ENCODE measurements at places on chromosomes 2 and 18. TPM values are rescaled to one million over a fixed set of nuclear protein-coding genes. Genes with fewer than 3 reads are reported as not detected.
A peak's percentile ranks its signal among the peaks of the same experiment; 100 is the strongest.

- no peak for DNase-seq
These were observed 37.6 kb downstream of the GPR45 start for GRCh38 chr2:105279126-105279525.

DNA sequence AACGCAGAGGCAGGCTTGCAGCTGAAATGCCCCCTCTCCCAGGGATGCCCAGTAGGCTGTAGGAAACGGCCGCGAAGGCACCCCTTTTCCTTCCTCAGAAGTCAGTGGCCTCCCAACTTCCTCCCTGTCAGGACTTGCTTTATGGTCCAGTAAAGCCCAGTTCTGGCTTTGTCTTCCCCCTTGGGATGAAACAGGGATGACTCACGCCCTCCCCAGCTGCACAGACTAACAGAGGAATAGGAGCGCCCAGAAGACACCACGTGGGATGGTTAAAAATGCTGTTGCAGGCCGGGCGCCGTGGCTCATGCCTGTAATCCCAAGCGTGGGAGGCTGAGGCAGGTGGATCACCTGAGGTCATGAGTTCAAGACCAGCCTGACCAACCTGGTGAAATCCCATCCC, 6.9 kb downstream of the CREG2 start:
- DNase-seq, result peak; percentile 89

DNA sequence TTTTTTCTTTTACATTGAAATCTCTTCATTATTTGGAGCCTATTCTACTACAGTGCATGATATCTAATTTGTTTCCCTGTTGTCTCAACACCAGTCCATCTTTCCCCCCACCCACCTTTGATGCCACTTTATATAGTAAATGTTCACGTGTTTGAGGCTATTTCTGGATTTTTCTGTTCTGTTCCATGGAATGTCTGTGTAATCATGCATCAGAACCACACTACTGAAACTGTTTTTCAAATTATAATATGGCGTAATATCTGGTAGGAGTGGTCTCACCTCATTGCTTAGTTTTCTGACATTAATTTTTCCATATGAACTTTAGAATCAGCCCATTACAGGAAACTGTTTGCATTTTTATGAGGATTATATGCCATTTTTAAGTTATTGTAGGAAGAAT, 19.1 kb upstream of the NARS1 start:
- no peak for DNase-seq

DNA sequence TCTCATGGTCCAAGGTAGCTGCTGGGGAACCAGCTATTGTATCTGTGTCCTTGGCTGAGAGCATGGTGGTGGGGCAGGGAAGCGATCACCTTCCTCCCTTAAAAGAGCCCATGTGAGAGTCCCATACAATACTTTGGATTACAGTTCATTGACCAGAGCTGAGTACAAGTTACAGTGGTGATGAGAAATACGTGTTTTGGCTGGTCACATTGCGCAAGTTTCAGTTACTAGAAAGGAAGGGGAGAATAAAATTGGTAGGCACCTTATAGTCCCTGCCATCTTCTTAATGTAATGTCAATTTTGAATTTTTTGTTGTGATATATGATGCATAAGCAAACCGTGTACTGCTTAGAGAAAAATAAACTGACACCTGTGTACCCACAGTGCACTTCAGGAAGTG, 67.7 kb downstream of the ZNF407 start:
- no peak for DNase-seq

TCF23 gene
- not detected for total RNA-seq

CD302 gene
- 2.6 TPM for total RNA-seq

- no peak for DNase-seq
These were observed 49.5 kb upstream of the FZD5 start for GRCh38 chr2:207819021-207819797.

DNA sequence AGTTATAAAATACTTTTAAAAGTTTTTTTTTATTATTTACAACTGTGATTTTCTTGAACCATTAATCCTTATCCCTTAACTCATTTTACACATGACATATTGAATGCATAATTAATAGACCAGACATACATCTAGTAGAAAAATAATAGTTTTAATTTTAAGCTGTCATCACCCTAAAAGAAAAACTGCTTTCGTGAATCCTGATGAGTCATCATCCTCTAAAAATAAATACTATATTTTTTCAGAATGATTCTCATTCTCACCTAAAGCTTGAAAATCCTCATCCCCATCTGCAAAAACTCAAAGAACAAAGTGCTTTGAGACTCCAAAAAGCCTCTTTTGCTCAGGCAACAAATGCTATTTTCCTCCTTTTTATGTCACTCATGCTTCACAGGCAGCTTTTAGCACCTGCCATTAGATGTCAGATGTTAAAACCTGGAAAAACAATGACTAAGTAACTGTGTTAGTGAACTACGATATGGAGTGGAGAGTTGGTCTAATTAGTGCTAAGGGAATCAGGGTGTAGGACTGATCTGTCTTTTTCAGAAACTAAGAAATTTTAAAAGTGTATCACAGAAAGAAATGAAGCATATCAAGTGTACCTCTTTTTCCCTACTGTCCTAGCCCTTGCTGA, 297.6 kb downstream of the TMX3 start:
- no peak for DNase-seq

DNA sequence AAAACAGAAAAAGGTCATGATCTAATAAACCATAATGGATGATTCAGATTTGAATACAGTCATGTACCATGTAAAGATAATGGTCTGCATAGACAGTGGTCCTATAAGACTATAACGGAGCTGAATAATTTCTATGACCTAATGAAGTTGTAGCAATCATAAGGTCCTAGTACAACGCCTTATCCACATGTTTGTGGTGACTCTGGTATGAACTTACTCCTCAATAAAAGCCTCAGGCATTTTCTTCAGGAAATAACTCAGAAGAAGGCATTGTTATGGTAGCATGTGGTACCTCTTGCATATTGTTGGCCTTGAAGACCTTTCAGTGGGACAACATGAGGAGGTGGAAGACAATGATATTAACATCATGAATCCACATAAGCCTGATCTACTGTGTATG, 883.3 kb downstream of the CNTNAP5 start:
- peak; percentile 67 for DNase-seq

DNA sequence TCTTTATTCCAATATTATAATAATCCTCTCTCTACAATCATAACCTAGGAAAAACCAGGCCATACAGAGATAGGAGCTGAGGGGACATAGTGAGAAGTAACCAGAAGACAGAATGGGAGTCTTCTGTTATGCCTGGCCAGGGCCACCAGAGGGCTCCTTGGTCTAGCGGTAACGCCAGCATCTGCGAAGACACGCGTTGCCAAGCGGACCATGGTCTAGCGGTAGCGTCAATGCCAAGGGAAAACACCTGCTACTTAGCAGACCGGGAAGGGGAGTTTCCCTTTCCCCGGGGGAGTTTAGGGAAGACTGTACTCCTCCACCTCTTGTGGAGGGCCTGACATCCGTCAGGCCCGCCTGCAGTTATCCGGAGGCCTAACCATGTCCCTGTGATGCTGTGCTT, 36.6 kb downstream of the ARL6IP6 start:
- no peak for DNase-seq

PID1 gene
- 4.6 TPM for total RNA-seq

Measured in HT1080 (cell line).